Breast epithelium (tissue), 4 donors: ENCODE measurements at places on chromosomes 6 and 20. TPM values are rescaled to one million over a fixed set of nuclear protein-coding genes. Genes with fewer than 3 reads are reported as not detected.
A peak's percentile ranks its signal among the peaks of the same experiment; 100 is the strongest.

DNA sequence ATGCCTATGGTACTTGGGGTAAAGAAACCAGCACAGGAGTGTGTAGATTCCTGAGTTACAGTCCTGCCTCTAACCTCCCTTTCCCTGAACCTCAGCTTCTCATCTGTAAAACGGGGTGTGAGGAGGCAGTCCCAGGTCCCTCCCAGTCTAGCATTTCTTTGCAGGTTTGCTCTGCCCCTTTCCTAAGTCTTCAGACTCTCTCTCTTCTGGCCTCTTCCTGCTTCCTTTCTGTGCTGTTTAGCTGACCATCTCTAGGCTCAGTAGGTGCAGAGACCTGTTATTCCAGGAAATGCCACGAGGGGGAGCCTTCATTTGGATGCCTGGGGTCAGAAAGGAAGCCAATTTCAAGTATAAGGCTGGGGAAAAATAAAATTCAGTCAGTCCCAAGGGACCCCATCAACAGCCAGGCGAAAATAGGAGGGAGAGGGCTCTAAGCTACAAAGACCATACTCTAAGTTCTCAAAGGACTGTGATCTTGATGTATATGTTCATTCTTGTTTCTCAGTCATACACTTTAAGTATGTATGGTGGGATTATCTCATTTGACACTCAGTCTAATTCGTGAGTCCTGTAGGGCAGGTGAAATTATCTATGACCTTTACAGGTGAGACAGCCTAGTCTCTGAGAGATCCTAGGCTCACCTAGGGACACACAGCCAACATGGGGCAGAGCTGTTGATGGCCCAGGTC, 89.1 kb downstream of the NCR2 start:
- H3K4me1 ChIP-seq: peaks cover 10% of the 10 kb centered on the region
- H3K27ac ChIP-seq: no peak overlapping the region
- no peaks in the 10 kb centered on the region for H3K27me3 ChIP-seq
- peak; percentile 79 for DNase-seq
- H3K4me3 ChIP-seq: no peak overlapping the region

- peak overlapping the region; percentile 48 for H3K27ac ChIP-seq
- no peak overlapping the region for H3K4me3 ChIP-seq
- no peaks in the 10 kb centered on the region for H3K27me3 ChIP-seq
- no peaks in the 10 kb centered on the region for H3K4me1 ChIP-seq
- DNase-seq: no peak
These were observed 191.3 kb downstream of the ALDH8A1 start for GRCh38 chr6:134758621-134759020.

DNA sequence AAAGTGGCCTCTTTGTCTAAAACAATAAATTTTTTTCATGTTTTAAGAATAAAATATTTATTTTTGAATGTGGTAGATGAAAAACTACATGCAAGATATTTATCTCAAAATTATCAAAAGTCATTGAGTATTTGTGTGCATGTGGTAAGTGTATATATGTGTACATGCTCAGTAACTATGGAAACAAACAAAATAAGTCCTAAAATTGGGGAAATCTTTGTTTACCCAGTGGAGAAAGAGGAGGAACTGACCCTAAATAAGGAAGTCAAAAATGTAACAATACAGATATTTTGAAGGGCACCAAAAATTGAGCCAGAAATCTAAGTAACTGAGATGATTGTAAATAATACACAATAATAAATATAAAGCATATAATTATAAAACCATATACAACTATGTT, 639.2 kb downstream of the MAFB start:
- H3K27me3 ChIP-seq: no peaks in the 10 kb centered on the region
- DNase-seq: no peak

Gene TFAP2D
- not detected for total RNA-seq

Gene TCF21
- total RNA-seq: not detected

DNA sequence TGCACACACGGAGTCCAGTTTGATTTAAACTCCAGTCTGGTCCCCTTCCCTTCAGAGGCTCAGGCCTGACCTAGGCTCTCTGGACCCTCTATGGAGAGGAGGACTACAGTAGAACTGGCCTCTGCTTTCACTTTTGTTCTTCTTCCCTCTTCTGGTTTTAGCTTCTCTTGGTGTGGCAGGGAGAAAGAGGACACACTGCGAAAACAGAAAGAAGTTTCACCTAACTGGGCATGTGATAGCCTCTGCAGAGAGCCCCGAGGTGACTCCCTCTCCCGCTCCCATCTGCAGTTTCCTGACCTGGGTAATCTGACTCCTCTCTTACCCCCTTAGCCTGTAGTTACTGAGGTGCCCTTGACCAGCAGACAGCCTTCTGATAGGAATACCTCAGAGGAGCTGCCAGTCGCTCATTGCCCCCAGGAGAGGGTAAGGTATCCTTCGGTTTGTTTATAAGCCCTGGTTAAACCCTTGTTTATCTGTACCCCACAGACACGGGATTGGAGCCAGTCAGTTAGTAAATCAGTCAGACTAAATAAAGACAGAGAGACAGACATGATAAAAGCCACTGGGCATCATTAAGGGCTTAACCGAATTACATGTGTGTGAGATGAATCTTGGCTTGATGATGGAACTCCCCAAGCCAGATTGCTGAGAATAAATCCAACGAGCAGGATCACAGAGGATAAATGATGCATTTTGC, 12.0 kb upstream of the DTNBP1 start:
- no peak for DNase-seq
- no peaks in the 10 kb centered on the region for H3K27me3 ChIP-seq
- H3K27ac ChIP-seq: no peak overlapping the region
- no peak overlapping the region for H3K4me3 ChIP-seq

Gene DNAH8
- total RNA-seq: not detected

DNA sequence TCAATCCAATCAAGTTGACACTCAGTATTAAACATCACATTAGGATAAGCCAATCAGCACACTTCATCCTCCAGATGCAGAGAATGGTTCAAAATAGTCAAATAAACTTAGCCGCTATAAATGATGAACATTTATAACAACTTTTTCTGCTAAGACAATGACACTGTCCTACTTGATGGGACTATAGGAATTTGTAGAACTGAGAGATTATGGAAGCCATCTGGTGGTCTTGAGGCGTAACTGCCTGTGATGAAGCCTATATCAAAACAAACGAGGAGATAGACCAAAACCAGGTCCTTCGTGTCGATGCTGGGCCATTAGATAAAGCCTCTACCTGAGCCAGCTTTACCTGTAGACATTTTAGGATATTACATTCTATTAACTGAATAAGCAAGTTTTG, 631.1 kb downstream of the COL12A1 start:
- no peak overlapping the region for H3K4me3 ChIP-seq
- DNase-seq: no peak

DNA sequence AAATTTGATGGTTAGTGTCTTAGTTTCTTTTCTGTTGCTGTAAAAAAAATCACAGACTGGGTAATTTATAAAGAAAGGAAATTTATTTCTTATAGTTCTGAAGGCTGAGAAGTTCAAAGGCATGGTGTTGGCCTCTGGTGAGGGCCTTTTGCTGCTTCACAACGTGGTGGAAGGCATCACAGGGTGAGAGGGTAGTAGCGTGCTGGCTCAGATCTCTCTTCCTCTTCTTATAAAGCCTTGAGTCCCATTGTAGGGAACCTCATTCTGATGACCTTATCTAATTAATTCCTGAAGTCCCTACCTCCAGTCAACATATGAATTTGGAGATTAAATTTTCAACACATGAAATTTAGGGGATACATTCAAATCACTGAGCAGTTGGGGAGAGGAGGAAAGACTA, 62.0 kb downstream of the ARID1B start:
- no peaks in the 10 kb centered on the region for H3K4me1 ChIP-seq
- no peaks in the 10 kb centered on the region for H3K36me3 ChIP-seq
- no peak for DNase-seq
- H3K27me3 ChIP-seq: no peaks in the 10 kb centered on the region

DNA sequence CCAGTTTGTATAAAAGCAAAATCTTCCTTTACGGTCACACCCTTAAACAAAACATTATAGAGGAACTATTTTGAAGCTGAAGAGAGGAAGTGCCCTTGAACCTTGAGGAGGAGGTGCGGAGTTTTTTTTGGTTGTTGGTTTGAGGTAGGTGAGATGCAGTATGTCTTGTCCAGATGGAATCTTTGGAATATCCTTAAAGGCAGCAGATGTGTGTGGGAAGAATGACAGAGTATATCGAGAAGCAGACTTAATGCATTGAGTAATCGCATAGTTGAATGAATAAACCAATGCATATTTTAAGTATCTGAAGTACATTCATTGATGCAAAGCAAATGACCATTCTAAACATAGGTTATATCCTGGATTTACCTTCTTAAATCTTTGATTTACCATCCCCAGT, 49.9 kb downstream of the AIG1 start:
- no peaks in the 10 kb centered on the region for H3K36me3 ChIP-seq
- H3K4me3 ChIP-seq: no peak overlapping the region

DNA sequence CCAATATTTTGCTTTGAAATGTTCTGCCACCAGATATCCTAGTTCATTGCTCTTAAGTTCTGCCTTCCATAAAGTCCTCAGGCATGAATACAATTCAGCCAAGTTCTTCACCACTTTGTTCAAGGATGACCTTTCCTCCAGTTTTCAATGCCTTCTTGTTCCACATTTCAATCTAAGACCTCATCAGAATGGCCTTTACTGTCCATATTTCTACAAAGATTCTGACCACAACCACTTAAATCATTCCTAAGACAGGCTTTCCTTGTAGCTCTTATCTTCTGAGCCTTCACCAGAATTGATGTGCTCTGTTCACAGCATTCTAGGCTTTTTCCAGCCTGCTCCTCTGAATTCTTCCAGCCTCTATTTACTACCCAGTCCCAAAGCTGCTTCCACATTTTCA, 319.0 kb downstream of the HACE1 start:
- no peak overlapping the region for H3K4me3 ChIP-seq
- H3K36me3 ChIP-seq: no peaks in the 10 kb centered on the region
- H3K27ac ChIP-seq: no peak overlapping the region

- DNase-seq: no peak
- H3K36me3 ChIP-seq: no peaks in the 10 kb centered on the region
- H3K27me3 ChIP-seq: no peaks in the 10 kb centered on the region
These were observed 100.0 kb upstream of the TAB2 start for GRCh38 chr6:149217466-149217888.

DNA sequence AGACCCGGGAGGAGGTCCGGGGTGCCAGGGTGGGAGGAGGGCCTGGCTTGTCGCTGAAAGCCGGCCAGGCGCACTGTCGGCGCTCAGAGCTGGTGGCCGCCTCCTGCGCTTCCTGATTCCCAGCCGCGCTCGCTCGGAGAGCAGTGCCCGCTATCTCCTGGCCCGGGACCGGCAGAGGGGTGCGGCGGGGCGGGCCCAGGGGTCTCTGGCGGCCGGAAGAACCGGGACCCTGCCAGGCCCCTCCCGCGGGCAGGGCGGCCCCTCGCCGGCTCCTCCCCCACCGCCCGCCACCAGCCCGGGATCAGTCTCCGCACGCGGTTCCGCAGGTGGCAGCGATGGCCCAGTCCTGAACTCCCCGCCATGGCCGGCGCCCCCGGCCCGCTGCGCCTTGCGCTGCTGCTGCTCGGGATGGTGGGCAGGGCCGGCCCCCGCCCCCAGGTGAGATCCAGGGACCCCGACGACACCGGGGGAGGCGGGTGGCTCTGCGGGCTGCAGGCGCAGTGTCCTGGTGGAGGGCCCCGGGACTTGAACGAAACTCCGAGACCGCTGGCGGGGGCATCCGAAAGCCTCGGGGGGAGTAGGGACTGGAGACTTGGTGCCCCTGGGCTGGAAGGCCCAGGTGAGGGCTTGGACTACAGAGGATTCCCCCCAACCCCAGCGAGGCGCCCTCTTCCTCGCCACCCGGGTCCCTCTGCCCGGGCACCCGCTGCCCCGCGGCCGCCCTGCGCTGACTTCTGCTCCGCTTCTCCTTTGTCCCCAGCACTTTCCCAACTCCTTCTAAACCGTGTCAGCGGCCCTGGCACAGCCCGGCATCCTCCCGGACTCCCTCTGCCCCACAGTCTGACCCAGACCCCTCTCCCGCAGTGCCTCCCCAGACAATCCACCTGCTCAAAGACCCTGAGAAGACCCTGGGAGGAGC, at the start of gene GLP1R:
GLP1R (plus strand) TSS at position 301 of the 919 bp plus-strand sequence; CDS start at position 361, 60 bp downstream.
- DNase-seq: no peak
- H3K27ac ChIP-seq: no peak within 1 kb of the TSS
- H3K4me1 ChIP-seq: no peaks in the 10 kb centered on the region
- no peaks in the 10 kb centered on the region for H3K27me3 ChIP-seq
- H3K4me3 ChIP-seq: peak within 1 kb of the TSS; percentile 63

Gene VWA7
- 1.6 TPM for total RNA-seq

DNA sequence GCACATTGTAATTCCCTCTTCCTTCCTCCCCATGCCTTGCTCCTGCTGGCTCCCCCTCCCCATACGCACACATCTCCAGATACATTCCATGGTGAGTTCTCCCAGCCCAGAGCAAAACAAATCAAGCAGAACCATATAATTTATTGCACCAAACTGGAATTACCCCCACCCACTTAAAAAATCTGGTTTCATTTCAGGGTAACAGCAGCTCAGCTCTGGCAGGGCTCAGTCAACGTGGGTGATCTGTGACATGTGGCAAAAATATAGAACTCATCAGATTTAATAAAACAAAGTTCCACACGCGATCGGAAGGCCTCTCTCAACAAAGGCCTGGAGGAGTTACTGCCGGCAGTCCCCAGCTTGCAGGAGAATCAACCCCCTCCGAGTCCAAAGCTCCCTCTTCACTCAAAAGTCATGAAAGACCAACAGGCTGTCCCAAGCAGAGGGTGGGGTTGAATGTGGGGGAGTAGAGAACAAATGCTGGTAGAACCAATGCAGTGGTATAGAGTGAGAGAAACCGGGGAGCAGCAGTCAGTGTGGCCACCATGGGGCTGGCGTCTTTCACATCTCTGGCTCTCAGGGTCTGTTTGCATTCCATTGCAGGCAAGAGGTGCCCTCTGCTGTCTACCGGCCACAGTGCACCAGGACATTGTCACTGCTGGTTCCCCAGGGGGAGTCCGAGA, 323.3 kb upstream of the NT5E start:
- H3K27me3 ChIP-seq: no peaks in the 10 kb centered on the region
- no peak overlapping the region for H3K4me3 ChIP-seq
- no peak for DNase-seq
- no peaks in the 10 kb centered on the region for H3K4me1 ChIP-seq

- H3K4me3 ChIP-seq: no peak overlapping the region
- H3K4me1 ChIP-seq: no peaks in the 10 kb centered on the region
- no peaks in the 10 kb centered on the region for H3K27me3 ChIP-seq
These were observed 537.4 kb upstream of the BTBD3 start for GRCh38 chr20:11380283-11380682.

Gene TTLL9
- total RNA-seq: 0.98 TPM

Gene OOEP
- not detected for total RNA-seq

DNA sequence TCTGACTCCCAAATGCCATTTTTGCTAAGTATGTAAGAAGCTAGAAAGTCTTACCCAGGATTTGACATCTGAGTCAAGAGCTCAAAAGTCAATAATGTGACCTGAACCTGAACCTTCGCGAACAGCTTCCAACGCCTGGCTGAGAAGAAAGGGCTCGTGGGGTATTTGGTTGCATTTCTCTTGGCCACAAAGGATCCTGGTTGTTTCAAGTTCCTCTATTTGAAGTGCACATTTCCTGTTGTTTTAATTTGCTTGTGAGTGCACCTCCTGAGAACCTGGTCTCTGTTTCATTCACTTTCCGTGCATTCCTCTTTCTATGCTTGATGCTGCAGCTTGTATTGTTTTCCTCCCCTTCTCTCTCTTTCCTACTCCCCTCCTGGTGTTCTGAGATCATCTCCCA, 212.5 kb downstream of the FOXA2 start:
- no peak for DNase-seq
- no peak overlapping the region for H3K4me3 ChIP-seq
- H3K27me3 ChIP-seq: no peaks in the 10 kb centered on the region
- no peaks in the 10 kb centered on the region for H3K4me1 ChIP-seq
- H3K36me3 ChIP-seq: no peaks in the 10 kb centered on the region
